ENCODE measurements at places on chromosomes 4 and X.
A peak's percentile ranks its signal among the peaks of the same experiment; 100 is the strongest.

GRCh38 chr4:76401654-76402053 is 19.3 kb downstream of the CCDC158 start:
- no peak for DNase-seq

DNA sequence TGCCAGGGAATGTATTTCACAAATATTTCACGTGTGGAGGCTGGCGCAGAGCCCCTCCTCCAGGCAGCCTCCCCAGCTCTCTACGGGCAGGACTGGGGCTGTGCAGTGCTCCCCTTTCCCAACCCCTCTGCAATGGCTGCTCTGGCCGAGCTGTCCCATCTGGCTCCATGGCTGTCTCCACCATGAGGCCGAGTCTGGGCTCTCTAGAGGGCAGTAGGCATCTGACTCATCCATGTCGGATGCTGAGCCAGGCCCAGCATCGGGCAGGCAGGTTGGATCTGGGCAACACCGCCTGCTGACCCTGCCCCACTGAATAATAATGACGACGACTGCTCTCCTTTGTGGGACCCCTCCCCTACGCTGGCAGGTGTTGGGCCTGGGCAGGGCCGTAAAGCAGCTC is 11.0 kb upstream of the SH3TC1 start:
- no peak for DNase-seq

DNA sequence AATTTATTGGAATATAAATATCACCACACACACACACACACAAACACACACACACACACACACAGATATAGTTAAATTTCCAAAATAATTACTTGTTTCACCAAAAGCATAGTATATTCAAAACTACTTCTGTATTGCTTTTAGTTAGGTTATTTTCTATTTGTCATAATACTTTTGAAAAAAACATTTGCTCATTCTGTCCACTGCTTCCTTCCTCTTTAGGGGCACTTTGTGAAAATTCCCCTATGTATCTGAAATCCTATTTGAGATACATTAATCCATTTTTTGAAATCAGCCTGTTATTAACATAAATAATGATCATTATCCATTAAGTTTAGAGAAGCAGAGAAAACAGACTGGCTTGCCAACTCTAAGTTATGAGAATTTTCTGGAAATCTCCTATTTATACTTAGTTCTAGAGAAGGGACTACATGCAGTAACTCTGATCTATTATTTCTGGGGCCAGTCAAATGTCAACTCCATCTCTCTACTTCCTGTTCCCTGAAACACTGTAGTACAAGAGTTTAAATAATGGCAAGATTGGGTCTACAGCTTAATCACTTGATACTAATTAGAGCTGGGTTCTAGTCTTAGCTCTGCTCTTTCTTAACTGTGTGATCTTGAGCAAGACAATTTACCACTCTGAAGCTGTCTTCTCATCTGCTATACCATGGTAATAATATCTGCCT is 54.4 kb upstream of the GPR174 start:
- DNase-seq: no peak

DNA sequence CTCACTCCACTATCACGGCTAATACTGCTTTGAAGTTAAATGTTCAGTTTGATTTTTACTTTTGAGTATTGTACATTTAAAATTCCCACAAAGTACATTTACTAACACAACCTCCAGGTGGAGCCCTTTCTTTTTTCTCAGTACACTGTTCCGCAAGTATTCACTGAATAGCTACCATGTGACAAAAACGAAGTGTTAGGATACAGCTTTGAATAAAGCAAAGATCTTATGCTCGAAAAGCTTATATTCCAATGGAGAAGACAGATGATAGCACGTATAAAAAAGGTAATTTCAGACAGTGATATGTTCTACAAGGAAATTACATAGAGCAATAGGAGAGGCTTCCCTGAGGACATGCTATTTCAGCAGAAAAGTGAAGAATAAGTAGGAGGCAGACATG is 60.7 kb upstream of the ABCG2 start:
- peak; percentile 0 for DNase-seq

GRCh38 chr4:185743722-185744487 is 68.1 kb downstream of the SORBS2 start:
- DNase-seq: no peak

GRCh38 chrX:3403748-3404147 is 57.3 kb upstream of the MXRA5 start:
- DNase-seq: no peak

Measured in DMS153 (cell line).